ENCODE measurements at places on chromosomes 4 and X.

GRCh38 chr4:90185416-90185815 lies 58.2 kb downstream of the CCSER1 start:
- no peak for DNase-seq

DNA sequence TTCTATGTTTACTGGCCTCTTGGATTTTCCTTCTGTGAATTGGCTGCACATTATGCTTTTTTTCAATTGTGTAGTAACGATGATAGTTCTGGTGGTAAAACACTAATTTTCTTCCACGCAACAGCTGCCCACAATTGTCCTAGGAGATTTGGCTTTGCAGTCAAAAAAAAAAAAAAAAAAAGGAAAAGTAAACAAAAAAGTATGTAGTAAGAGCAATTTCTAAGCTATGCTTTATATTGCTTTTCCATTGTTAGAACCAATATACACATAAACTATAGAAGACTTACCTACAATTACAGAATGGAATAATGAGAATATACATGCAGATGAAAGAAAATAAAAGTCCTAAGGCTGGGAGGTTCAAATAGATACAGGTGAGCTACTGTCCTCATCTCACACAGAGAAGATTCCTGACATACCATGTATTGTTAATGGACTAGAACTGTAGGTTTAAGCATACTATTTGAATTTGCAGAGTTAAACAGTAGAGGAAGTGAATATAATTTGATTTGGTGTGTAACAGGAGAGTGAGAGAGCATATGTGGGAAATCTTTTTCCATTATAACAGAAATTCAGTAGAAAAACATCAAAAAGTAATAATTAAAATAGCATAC lies 976.2 kb downstream of the RAB28 start:
- DNase-seq = no peak

DNA sequence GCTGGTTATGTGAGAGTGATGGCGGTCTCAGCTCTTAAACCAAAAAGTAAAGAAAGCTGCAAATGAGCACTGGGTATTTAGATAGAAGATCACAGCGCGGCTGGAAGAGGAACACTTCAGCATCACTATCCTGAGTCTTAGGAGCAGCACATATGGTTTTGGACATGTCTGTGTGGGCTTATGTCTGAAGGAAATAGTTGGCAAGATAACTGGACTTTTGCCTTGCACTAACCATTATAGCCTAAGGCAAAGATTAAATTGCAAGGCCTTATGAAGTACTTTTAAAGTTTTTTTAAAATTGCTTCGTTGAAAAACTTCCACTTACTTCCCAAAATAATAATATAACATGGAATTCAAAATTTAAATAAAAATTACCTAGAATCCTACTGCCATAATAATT lies 4.6 kb upstream of the RAB9A start:
- DNase-seq = no peak

DNA sequence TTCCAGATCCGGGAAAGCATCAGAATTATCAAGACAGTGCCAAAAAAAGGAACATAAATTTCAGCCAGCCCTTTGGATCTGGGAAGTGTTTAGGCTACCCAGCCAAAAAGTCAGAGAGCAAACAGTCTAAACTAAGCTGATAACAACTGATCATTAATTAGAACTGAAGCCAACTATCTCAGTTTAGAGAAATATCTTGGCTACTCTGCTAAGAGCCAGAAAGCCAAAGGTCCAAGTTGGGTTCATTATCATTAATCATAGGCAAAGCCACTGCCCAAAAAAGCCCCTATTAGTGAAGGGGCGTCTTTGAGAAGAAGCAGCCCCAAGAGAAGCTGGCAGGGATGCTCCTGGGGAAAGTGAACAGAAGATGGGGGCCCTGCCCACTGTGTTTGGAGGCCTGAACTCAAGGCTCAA lies 37.0 kb upstream of the SHISA3 start:
- no peak for DNase-seq

GRCh38 chr4:73945674-73946449 lies 36.0 kb downstream of the PF4 start:
- DNase-seq = no peak

All from vagina (tissue), 2 donors.